ENCODE measurements at places on chromosomes 5 and 9. TPM values are rescaled to one million over a fixed set of nuclear protein-coding genes. Genes with fewer than 3 reads are reported as not detected.

Gene BARHL1
- total RNA-seq, result not detected

GRCh38 chr5:14017904-14018303, 73.4 kb upstream of the DNAH5 start:
- DNase-seq, result no peak

- peak; percentile 45 for DNase-seq
These were observed 82.7 kb upstream of the IL7R start for GRCh38 chr5:35773967-35774366.

Gene GMCL2
- not detected for total RNA-seq

GRCh38 chr9:4290427-4290837, 9.4 kb downstream of the GLIS3 start:
- DNase-seq, result no peak

Gene C9orf50
- total RNA-seq, result 0.60 TPM

DNA sequence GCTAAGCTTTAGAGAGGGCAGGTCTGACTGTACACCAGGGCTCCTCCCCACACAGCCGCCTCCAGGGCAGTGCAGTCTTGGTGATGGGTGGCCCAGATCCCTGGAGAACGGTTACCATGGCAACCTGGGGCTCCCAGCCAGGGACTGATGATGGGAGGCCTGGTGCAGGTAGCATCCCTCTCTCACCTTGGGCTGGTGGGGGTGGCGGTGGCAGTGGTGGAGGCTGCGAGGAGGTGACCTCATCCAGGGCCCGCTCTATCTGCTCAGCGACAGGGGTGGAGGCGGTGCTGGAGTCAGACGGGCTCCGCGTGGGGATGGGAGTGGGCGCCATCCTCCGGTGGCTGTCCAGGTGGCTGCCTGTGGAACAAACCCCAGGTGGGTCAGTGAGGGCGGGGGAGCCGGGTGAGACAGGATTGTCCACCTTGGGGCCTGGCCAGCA, 12.3 kb downstream of the PRR7 start:
- peak; percentile 68 for DNase-seq

DNA sequence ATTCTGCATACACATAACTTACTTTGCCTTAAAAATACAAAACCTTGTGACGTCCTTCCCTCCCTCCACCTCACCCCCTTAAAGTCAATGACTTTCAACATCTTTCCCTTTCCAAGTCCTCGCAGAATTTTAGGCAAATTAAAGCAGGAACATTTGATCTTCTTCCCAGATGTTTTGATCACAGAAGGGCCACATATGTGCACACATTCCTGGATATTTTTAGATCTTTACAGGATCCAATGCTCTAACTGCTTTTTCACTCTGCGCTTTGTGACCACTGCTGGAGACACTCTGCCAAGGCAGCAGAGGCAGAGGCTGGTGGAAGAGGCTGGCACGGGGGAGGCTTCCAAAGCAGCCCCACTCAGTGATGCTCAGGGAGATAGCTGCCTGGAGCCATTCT, 130.7 kb downstream of the SEC61B start:
- DNase-seq, result no peak

DNA sequence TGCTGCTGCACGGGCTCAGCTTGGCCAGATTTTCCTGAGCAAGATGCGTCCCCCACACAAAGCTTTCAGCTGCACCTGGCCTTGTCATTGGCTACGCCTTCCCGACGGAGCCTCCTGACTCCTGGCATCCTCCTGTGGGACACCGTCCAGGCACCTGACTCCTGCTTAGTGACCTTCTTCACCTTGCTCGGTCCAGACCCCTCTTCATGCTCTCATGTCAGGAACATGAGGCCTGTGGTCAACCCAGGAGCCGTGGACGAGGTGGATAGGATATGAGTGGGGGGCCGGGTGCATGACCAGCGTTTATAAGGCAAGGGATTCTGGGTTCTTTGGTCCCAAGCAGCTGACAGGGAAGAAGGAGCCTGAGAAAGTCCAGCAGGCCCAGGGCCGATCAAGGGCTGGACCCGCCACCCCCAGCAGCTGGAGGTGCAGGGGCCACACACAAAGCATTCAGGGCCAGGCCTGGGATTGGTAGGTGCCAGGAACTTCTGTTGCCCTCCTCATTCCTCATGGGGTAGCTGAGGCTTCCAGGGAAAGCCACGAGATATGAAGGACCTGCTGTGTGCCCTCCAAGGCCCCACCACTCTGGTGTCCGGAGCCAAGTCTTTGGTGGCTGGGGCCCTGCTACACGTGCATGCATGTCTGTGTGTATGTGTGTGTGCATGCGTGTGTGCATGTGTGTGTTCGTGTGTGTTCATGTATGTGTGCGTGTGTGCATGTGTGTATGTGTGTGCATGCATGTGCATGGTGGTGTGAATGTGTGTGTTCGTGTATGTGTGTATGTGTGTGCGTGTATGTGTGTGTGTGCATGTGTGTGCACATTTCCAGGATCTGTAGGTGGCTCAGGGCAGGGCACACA, 34.9 kb downstream of the SLC6A3 start:
- no peak for DNase-seq

Gene EMB
- total RNA-seq, result not detected

- DNase-seq, result peak; percentile 32
These were observed 463.1 kb downstream of the NR2F1-AS1 start for GRCh38 chr5:93117751-93118531.

DNA sequence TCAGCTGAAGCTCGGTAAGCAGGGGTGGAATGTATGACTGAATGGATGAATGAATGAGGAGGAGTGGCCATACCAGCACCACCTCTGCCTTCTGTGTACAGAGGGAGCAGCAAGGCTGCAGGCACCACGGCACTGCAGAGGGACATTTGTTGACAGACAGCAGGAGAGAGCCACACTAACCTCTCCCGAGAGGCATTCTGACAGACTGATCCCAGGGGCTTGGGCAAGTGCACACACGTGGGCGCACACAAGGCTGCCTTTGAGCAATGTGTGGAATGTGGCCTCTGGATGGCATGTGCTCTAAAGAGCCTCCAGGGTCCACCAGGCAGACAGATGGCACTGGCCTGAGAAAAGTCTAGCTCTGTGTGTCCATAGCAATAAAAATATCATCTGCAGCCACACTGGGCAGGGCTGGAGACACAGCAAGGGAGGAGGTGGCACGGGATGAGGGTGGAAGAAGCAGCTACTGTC, 111.8 kb downstream of the ACTL7B start:
- DNase-seq, result no peak

Gene SPAG8
- 0.65 TPM for total RNA-seq

Gene MLANA
- not detected for total RNA-seq

GRCh38 chr5:138668451-138669380, 84.5 kb upstream of the CTNNA1 start:
- DNase-seq, result no peak

- no peak for DNase-seq
These were observed 98.4 kb upstream of the CAST start for GRCh38 chr5:96563816-96564215.

Gene SLC36A2
- total RNA-seq, result not detected

- no peak for DNase-seq
These were observed 5.7 kb downstream of the RAPGEF1 start for GRCh38 chr9:131734165-131734610.

Gene GARIN3
- not detected for total RNA-seq

- peak; percentile 85 for DNase-seq
These were observed 20.6 kb upstream of the PTGES start for GRCh38 chr9:129773262-129774048.

GRCh38 chr5:145008876-145009530, 826.1 kb downstream of the PRELID2 start:
- DNase-seq, result no peak

Gene SLCO6A1
- not detected for total RNA-seq

GRCh38 chr9:132241840-132242620, 80.2 kb downstream of the NTNG2 start:
- DNase-seq, result no peak

Gene PAEP
- total RNA-seq, result not detected

DNA sequence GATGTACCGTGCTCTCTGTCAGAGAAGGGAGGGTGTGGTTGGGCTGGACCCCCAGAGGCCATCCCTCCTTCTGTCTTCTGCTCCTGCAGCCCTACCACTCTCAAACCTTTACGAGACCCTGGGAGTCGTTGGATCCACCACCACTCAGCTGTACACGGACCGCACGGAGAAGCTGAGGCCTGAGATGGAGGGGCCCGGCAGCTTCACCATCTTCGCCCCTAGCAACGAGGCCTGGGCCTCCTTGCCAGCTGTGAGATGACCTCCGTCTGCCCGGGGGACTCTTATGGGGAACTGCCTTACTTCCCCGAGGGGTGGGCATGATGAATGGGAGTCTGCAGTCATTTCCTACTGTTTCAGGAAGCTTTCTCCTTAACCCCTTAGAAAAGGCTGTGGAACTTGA, 17.5 kb downstream of the TGFBI start:
- no peak for DNase-seq

- DNase-seq, result peak; percentile 29
These were observed 181.9 kb upstream of the TRPM3 start for GRCh38 chr9:71303351-71303750.

GRCh38 chr5:104913841-104914281, 1351.3 kb upstream of the NUDT12 start:
- no peak for DNase-seq

DNA sequence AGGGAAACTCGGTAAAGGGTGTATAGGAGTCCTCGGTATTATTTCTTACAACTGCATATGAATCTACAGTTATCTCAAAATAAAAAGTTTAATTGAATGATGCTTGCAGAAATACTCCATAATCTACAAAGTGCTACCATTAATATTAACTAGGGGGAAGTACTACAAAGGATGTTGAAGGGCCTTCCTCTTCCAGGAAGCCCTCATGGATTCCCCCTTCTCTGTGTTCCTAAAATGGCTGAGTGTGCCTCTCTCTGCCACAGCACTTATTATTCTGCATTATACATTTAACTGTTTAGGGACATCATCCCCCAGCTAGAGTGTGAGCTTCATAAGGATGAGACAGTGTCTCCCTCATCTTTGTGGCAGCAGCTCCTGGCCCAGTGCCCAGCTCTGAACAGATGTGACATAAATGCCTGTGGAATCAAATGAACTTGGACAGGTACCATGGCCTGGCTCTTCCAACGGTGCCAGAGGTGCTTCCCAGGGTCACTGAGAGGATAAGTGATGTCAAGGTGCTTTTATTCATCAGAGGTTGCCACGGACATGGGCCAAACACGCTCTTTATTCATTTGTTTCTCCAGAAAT, 99.5 kb downstream of the PAX5 start:
- no peak for DNase-seq

Measured in HFFc6 (cell line).